ENCODE measurements at places on chromosomes 11 and 22.
A peak's percentile ranks its signal among the peaks of the same experiment; 100 is the strongest.

DNA sequence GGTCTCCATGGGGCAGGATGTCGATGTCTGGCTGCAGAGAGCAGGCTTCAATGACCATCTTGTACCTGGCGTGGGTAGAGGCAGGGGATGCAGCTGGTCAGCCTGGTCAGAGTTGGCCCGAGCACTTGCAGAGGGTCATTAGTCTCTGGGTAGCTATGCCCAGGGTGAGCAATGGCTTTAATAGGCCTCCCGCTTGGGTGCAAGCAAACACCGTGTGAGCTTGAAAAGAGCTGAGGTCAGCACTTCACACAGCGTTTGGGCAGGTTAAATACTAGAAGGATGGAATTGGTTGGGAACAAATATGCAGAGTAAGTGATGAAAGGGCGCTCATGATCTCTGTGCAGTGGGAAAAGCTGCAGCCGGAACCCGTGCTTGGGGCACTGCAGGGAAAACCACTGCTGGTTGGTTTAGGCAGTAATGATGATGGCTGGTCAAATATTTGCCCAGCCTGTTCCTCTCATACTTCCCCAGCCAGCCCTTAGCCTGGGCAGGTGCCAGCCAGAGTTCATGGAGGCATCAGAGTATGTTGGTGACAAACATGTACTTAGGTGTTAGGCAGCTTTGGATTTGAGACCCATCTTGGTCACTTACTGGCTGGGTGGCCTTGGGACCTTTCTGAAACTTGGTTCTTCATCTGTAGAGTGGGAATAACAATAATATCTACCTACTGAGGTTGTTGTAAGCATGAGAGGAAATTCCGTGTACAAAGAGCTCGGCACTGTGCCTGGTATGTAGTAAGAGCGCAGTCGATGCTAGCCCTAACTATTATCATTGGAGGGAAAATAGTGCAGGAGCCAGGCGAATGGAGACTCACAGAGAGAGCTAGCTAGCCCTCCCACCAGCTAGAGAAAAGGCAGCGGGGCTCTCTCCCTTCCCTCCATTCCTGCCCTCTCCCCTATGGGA lies 25.2 kb upstream of the KCNJ11 start:
- no peak for DNase-seq

GRCh38 chr11:86639137-86639536 lies 33.3 kb downstream of the ME3 start:
- DNase-seq, result no peak

GRCh38 chr22:36337365-36338130 lies 50.2 kb downstream of the MYH9 start:
- DNase-seq, result no peak

- peak; percentile 31 for DNase-seq
Measured at GRCh38 chr11:61890529-61891330, 615 bp downstream of the FADS3 start.

DNA sequence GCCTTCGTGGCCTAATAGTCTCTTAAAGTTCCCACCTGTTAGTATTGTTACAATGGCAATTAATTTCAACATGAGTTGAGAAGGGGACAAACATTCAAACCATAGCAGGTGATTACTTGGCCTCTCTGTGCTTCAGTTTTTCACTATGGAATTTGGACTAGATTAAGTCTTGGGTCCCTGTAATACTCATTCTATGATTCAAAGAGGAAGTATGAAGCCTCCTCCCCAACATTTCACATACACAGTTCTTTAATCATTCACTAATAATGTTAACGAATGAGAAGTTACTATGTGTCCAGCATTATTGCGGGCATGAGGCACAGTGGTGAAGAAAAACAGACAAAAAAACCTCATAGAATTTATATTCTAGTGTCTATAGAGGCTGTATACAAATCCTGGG lies 19.9 kb upstream of the USP47 start:
- DNase-seq, result no peak

- peak; percentile 66 for DNase-seq
Measured at GRCh38 chr11:18721561-18722292, 4.3 kb downstream of the IGSF22 start.

GRCh38 chr22:46036558-46037408 lies 59.8 kb upstream of the WNT7B start:
- DNase-seq, result peak; percentile 74

DNA sequence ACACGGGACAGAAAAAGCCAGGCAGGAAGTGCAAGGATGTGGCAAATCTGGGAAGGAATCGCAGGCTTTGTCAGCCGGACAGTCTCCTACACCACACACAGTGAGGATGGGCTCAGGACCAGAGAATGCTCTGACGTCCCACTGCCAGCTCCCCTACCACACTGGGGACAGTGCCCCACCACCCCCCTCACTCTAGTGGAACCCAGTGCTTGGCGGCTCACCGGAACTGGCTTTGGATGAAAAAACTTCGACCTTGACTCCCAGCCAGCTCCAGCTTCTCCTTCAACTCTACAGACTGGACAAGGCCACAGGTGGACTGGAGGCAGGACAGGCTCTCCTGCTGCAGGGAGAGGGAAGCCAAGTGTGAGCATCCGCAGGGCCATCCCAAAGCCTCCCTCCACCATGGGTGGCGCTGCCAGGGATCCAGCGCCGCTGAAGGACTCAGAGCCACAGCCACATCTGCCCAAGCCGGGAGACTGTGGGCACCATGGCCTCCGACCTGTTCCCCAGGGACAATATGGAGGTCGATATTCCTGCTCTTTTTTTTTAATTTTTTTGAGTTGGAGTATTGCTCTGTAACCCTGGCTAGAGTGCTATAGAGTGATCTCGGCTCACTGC lies 24.0 kb downstream of the SERHL2 start:
- DNase-seq, result no peak

- DNase-seq, result no peak
Measured at GRCh38 chr11:117009905-117010605, 88.2 kb downstream of the SIK3 start.

GRCh38 chr11:7480113-7480512 lies 5.2 kb upstream of the OLFML1 start:
- DNase-seq, result no peak

DNA sequence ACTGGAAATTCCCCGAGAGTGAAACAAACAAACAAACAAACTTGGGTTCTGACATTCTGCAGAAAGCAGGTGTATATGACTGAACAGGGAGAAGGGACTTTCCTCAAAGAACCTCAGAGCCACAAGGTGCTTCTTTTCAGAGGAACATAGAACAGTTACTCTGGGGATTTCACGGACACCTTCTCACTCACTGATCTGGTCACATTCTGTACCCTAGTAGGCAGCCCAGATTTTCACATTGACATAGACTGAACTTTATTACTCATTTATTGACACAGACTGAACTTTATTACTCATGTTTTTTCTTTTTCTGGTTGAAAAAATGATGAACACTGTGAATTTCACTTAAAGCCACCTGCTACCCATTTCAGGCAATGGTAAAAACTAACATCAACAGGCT lies 263.0 kb downstream of the OPCML start:
- DNase-seq, result no peak

DNA sequence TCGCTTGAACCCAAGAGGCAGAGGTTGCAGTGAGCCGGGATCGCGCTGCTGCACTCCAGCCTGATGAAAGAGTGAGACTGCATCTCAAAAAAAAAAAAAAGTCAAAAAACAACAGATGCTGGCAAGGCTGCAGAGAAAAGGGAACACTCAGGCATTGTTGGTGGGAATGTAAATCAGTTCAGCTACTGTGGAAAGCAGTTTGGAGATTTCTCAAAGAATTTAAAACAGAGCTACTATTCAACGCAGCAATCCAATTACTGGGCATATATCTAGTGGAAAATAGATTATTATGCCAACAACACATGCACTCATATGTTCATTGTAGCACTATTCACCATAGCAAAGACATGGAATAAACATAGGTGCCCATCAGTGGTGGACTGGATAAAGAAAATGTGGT lies 89.7 kb downstream of the EFCAB6 start:
- no peak for DNase-seq

GRCh38 chr11:65556470-65557279 lies 1.5 kb downstream of the LTBP3 start:
- no peak for DNase-seq

GRCh38 chr11:117295438-117296137 lies 4.4 kb downstream of the BACE1-AS start:
- no peak for DNase-seq

- no peak for DNase-seq
Measured at GRCh38 chr22:27583856-27584255, 217.7 kb downstream of the MN1 start.

DNA sequence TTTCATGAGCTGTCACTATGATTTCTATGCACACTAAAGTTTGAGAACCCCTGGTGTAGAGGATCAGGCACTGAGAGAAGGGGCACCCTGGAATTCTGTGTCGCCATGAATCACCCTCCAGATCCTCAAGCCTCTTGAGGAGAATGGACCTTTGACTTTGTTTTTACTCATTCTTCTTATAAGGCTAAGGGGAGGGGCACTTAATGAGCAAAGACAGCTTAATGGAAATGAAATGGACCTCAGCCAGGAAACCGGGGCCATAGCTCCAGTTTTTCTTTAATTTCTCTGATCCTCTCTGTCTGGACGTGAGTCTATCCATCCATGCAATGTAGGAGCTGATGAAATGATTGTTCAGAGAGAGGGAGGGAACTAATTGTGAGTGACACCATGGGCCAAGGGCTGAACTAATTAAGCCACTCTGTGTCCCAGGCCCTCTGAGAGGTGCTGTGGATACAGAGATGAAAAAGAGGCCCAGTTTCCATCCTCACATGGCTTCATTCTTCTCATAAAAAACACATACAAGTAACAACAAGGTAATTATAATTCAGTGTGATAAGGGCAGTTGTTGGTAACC lies 32.8 kb downstream of the OR2AT4 start:
- no peak for DNase-seq

GRCh38 chr11:17630936-17631335 lies 83.9 kb downstream of the OTOG start:
- DNase-seq, result no peak

GRCh38 chr22:40329466-40329865 lies 16.8 kb upstream of the ADSL start:
- no peak for DNase-seq

DNA sequence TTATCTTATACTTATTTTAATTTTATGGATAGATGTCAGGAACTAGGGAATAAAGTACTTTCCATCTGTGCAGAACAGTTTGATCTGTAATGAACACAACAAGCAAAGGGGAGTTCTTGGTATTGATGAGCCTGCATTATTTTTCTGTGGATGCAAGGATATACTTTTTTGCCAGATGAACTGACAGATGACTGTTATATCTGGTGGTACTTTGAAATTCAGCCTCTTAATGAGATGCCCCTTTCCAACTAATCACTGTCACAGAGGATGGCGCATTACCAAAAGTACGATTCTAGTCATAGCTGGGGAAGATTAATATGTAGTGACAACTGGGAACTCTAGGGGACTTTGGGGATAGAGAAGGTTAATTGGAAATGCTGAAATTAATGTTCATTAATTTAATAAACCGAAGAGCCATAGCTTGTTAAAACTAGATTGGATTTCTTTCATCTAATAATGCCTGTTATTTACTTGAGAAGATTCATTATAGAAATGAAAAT lies 603.4 kb upstream of the CNTN5 start:
- no peak for DNase-seq

DNA sequence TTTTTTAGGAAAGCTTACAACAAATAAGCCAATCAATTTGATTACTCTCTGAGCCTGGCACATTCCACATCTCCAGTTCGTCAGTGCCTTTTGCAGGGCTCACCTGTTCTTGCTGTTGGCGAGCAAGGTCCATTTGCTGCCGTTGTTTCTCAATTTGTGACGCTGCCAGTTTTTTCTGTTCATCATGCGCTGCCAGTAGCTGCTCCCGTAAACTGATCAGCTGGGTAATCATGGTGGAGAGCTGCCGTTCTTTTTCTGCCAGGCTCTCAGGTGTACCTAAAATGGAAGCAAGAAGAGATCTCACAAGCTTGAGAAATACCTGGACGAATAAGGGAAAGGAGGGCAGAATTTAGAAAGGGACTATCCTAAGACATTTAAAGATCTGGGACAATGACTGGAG lies 169.7 kb downstream of the SOX6 start:
- DNase-seq, result no peak

DNA sequence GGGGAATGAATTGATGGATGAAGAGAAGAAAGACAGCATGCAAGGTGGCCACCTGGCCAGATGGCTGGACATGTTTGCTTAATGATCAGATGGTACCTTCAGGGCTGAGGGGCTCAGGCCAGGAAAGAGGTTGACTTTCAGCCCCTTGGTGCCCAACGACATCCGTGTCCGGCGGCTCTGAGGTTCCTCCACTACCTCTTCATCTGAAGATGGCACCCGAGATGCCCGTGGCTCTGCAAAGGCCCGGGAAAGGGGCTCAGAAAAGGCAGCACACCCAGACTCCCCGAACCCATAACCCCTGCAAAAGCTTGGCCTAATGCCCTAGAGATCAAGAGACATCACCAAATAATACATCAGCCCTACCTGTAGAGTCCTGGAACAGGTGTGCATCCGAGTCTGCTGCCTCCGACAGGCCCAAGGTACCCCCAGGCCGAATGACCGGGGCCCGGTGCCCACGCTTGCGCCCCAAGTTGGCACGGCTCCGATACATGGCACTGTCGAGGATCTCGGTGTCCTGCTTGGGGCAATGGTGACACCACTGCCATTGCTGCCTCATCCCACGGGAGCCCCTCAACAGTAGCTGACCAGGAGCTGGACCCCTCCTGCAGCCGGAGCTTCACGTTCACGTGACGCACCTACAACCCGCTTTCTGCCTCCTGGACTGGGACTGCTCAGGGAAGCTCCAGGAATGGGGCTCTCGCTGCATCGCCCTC lies 22.9 kb downstream of the TNKS1BP1 start:
- no peak for DNase-seq

- DNase-seq, result no peak
Measured at GRCh38 chr11:130787973-130788570, 128.2 kb downstream of the SNX19 start.

- DNase-seq, result no peak
Measured at GRCh38 chr11:131924457-131925201, 554.2 kb downstream of the NTM start.

DNA sequence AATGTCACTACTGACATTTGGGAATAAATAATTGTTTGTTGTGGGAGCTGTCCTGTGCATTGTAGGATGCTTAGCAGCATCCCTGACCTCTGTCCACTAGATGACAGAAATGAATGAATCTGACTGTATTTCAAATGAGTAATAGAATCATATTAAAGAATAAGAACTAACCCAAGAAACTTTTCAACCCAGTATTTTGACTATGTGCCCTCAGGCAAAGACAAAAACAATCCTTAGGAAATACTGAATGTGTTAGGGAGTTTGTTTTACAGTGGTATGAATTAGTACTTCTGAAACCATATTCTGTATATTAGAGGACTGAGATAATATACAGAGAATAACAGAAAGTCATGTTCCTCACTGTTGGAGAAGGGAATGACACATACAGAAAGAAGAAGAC lies 320.9 kb upstream of the PITPNB start:
- no peak for DNase-seq

DNA sequence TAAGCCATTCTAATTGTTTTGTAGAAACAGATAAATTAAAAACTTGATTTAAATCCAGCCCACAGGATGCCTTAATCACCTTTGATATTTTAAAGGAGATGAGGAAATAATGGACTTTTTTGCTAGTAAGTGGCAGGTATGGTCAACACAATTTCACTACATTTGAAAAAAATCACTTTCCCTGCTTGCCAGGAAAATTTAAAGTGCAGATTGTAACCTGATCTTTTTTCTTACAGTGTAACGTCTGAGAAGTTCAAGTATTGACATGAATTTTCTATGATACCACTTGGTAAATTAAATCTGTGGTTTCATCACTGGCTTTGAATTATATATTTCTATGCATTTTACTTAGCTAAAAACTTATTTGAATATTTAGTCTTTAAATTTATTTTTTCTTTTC lies 65.3 kb downstream of the ARHGEF12 start:
- DNase-seq, result no peak
